CD4-positive, alpha-beta T cell treated with Interleukin-17A for 4 hours (primary cell): ENCODE measurements at places on chromosomes 3 and 15.

GRCh38 chr3:27623085-27623753 is 98.9 kb downstream of the EOMES start:
- DNase-seq, result no peak

GRCh38 chr3:124837730-124838186 is 49.4 kb downstream of the ITGB5 start:
- no peak for DNase-seq

GRCh38 chr3:197149-197827 is 725 bp downstream of the CHL1 start:
- DNase-seq, result no peak

- DNase-seq, result no peak
Observed at GRCh38 chr15:67927501-67928168, 87.8 kb upstream of the RNU6-1 start.

GRCh38 chr3:2677501-2677900 is 432.7 kb downstream of the IL5RA start:
- no peak for DNase-seq

GRCh38 chr3:6680119-6680806 is 180.7 kb upstream of the GRM7 start:
- no peak for DNase-seq

GRCh38 chr3:88150371-88150770 is 612 bp downstream of the C3orf38 start:
- no peak for DNase-seq

- peak; percentile 73 for DNase-seq
Observed at GRCh38 chr3:128794770-128795649, 69.0 kb downstream of the RAB7A start.

- no peak for DNase-seq
Observed at GRCh38 chr15:93072411-93073394, 16.3 kb downstream of the RGMA start.
